ENCODE measurements at places on chromosomes 16 and 17. TPM values are rescaled to one million over a fixed set of nuclear protein-coding genes. Genes with fewer than 3 reads are reported as not detected.

WNT9B gene
- total RNA-seq = not detected

CTRB2 gene
- not detected for total RNA-seq

HOXB9 gene
- 14.5 TPM for total RNA-seq

ATP5PD gene
- total RNA-seq = 300 TPM

B4GALNT2 gene
- not detected for total RNA-seq

PRR35 gene
- not detected for total RNA-seq

OTOP3 gene
- not detected for total RNA-seq

CXCL16 gene
- 18.0 TPM for total RNA-seq

RUNDC3A gene
- total RNA-seq = 0.82 TPM
